ENCODE measurements at places on chromosomes 1 and 21. TPM values are rescaled to one million over a fixed set of nuclear protein-coding genes. Genes with fewer than 3 reads are reported as not detected.

AK2 gene
- 115 TPM for polyA plus RNA-seq

C1orf53 gene
- polyA plus RNA-seq = 23.7 TPM

BMP8B gene
- polyA plus RNA-seq = 0.77 TPM

FAM110D gene
- 3.4 TPM for polyA plus RNA-seq

GRCh38 chr21:44043613-44044012 is 31.5 kb downstream of the TRAPPC10 start:
- no peaks in the 10 kb centered on the region for H3K4me1 ChIP-seq
- H3K27ac ChIP-seq = no peak overlapping the region
- no peak for DNase-seq
- no peaks in the 10 kb centered on the region for H3K27me3 ChIP-seq
- H3K36me3 ChIP-seq = peaks cover 21% of the 10 kb centered on the region

DNA sequence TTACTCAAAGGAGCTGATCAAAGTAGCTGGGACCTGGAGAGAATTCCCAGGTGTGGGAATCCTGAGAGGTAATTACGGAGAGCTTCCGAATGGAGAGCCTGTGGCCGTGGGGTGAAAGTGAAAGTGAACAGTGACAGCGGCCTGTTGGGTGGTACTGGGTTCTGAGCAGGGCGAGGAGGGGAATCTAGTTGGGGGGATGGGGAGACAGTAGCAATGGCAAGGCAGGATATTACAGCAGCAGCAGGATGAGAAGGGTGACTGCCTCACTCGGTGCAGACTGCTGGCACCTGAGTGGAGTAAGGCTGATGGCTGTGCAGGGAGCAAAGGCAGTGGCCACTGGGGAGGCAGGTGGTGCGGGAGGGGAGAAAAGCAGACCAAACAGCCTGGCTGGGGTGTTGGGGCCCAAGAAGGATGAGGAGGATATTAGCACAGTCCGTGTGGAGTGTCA is 70.3 kb upstream of the PRDX6 start:
- H3K4me3 ChIP-seq = no peak overlapping the region
- H3K27ac ChIP-seq = no peak overlapping the region
- no peaks in the 10 kb centered on the region for H3K36me3 ChIP-seq
- H3K27me3 ChIP-seq = no peaks in the 10 kb centered on the region
- no peak for DNase-seq
- H3K4me1 ChIP-seq = peaks cover 2% of the 10 kb centered on the region

- peaks cover 9% of the 10 kb centered on the region for H3K27me3 ChIP-seq
- DNase-seq = no peak
- H3K27ac ChIP-seq = no peak overlapping the region
- H3K36me3 ChIP-seq = no peaks in the 10 kb centered on the region
- H3K4me3 ChIP-seq = no peak overlapping the region
These were observed 3.3 kb downstream of the RGS16 start for GRCh38 chr1:182600745-182601415.

DNA sequence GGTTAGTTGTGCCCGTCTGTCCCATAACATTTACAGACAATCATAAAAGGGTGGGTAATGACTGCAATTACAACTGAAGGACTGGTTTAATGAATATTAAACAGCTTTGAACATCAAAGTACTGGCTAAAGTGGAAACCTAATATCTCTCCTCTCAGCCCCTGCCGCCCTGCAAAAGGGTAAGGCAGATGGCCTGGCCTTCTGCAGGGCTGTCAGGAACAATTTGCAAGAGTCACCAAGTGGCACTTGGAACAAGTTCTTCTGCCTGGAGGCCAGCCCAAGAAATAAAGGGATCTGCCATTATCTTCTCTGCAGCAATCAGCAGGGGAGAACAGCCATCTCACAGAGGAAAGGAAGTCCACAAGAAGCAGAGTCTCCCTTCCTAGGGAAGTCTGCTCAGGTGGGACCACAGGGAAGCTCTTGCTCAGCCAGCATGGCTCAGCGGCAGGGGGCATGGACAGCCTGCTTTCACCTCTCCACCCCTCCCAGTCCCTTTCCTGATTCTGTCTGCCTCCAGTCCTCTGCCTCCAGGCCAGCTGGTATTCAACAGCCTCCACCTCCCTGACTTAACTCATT is 96.1 kb downstream of the TRABD2B start:
- no peaks in the 10 kb centered on the region for H3K27me3 ChIP-seq
- no peaks in the 10 kb centered on the region for H3K36me3 ChIP-seq
- H3K27ac ChIP-seq = no peak overlapping the region
- H3K4me3 ChIP-seq = no peak overlapping the region
